ENCODE measurements at places on chromosomes 2 and 18.

GRCh38 chr2:3317871-3318590 is 59.6 kb downstream of the EIPR1 start:
- DNase-seq = no peak

- no peak for DNase-seq
Measured at GRCh38 chr2:152542995-152543481, 174.2 kb downstream of the PRPF40A start.

DNA sequence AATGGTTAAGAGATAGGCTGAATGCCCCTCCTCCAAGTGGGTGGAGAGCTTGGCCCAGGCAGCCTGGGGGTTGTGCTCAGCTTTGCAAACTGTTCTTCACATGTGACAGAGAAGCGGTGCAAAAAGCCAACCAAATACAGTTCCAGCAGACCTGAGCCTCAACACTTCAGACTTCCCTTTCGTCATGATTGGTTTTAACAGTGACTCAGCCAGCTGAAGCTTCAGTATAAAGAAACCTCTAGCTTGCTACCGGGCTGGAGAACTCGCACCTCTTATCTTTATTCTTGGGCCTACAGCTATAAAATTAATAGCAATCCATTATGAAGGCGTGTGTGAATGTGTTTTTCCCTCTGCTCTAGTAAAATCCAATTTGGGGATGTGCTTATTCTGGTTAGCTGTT is 20.0 kb downstream of the SETBP1 start:
- no peak for DNase-seq

GRCh38 chr18:23142251-23142929 is 7.1 kb downstream of the CABLES1 start:
- no peak for DNase-seq

GRCh38 chr2:46187112-46187618 is 110.0 kb upstream of the EPAS1 start:
- peak; percentile 21 for DNase-seq

GRCh38 chr2:180314086-180314485 is 307.0 kb upstream of the CWC22 start:
- no peak for DNase-seq

DNA sequence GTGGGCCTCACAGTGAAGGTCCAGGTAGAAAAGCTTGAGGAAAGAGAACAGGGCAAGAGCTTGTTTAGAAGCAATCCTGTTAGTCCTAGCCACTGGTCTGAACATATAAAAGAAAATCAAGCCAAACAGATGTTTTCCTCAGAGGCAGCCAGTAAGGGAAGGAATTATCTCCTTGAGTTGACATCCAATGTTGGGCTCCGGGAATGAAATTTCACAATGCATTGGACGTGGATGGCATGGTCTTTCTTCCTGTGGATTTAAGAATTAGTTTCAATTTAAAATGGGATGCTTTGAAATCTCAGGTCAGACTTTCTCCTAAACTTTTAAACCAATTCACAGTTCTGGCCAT is 92.1 kb downstream of the ACKR3 start:
- DNase-seq = no peak

DNA sequence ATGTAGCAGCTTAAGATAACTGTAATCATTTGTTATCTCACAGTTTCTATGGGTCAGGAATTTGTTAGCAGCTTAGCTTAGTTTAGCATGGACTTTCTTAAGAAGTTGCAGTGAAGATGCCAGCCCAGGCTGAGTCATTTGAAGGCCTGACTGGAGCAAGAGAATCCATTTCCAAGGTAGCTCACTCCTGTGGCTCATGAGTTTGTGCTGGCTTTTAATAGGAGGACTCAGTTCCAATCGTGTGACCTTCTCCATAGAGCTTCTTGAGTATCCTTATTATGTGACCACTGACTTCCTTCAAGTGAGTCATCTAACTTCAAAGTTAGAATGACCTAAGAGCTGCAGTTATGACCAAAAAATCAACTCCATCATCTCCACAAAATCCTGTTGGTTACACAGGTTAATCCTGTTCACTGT is 1.4 kb downstream of the GPATCH11 start:
- no peak for DNase-seq

- no peak for DNase-seq
Measured at GRCh38 chr2:216219861-216220260, 110.7 kb downstream of the XRCC5 start.

DNA sequence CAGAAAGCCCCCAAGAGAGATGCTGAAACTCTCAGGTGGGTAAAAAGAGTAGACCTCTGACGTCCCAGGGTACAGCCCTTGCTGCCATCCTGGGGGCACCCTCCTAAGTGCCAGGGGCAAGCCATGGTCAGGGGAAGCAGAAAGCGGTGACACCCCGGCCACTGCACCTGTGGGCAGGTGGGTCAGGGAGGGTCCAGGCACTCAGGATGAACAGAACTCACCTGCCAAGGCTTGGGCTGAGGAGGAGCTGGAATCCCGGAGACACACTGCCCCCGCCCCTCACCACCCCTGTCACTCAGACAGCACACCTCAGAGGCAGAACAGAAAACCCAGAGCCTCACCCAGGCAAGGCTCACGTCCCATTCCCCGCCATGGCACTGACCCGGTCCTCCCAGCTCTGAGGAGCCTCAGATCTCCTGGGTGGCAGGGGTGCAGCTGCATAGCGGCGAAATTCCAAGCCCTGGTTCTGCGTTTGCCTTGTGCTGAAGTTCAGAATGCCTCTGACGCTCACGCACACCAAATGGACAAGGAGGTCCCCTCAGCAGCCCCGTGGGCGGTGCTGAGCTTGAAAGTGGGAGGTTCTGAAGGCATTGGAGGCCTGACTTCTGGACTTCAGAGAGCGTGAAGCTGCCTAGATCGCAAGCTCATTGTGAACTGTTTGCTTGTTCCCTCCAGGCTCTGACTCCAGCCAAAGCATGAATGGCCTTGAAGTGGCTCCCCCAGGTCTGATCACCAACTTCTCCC is 4.3 kb downstream of the GPR17 start:
- DNase-seq = no peak

GRCh38 chr18:58522132-58522531 is 106.8 kb downstream of the ALPK2 start:
- no peak for DNase-seq

- DNase-seq = no peak
Measured at GRCh38 chr2:4091869-4092268, 388.5 kb downstream of the DCDC2C start.

DNA sequence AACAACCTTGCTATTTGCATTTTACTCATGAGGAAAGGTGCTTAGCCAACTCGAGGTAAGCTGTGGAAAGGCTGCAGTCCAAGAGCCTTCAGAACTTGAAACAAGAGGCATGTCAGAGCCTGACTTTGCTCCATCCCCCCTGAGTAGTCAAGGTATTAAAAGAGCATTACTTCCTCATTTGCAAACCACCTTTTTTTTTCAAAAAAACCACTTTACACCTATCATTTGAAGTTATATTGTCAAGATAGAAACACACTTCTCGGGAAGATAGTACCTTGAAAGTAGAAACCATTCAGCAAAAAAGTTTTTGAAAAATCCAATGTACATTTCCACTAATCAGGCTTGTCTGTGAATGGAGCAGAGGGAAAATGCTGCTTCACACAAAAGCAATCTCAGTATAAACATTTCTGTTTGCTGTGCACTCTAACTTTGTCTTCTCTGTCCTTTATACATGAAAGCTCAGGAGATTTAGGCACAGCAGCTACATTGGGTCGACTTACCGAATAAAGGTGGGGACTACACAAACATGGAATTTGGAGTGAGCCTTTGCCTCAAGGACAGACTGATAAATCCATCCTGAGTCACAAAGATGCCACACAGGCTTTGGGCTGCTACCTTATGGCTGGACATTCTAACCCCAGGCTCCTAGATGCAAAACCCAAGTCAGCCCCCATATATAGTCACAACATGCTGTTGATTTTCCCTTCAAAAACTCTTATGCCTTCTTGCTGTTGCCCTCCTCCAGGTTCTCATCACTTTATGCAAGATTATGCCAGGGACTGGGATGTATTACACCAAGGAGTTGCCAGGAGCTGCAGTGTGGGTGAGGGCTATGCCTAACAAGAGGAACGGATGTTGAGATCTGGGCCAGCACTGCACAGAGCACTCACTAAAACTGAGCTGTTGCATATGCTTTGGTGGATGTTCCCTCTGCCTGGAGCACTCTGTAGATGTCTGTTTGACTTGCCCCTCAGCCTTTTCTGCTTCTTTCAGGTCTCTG is 41.4 kb upstream of the EML4 start:
- no peak for DNase-seq

DNA sequence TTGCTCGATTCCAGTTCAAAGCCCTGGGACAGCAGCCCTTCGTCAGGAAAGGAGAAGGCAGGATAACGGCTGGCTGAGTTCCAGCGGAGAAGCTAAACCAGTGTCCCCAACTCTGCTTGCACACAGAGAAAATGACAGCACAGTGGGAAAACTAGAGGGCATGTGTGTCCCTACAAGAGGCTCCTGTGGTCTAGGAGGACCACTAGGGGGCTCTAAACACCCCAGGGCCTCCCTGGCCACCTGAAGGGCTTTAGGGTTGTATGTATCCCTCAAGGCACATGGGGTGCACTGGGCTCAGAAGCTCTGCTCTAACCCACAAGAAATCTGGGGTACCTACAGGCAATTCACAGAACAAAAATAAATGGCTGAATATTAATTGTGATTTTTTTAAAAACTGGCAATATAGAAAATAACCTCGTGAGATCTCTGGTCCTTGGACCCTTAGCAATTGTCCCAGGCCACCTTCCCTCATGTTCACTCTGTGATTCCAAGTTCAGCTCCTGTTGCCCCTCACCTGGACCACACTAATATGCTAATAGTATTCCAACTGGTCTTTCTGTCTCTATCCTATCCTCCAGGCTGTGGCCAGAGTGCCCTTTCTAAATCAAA is 17.5 kb downstream of the STAT1 start:
- no peak for DNase-seq

DNA sequence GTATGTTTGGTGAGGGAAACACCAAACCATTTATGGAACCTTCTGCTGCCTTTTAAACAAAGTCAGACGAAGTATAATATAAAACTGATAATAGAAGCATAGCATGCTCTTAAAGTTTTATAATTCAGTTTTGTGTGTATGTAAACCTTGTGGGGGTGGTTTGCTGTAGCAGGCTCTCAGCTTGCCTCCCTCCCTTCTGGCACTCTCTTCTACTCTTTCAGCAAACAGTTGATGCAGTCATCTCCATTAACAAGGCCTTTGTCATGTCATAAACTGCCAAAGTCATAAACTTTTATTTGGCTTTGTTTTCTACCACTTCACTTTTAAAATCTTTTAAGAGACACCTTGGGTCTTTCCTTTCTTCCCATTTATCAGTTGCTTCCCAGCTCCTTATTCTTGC is 448.2 kb upstream of the SETBP1 start:
- no peak for DNase-seq

Data from GOT3 (cell line).